Keratinocyte (primary cell): ENCODE measurements at places on chromosomes 7 and 10.

DNA sequence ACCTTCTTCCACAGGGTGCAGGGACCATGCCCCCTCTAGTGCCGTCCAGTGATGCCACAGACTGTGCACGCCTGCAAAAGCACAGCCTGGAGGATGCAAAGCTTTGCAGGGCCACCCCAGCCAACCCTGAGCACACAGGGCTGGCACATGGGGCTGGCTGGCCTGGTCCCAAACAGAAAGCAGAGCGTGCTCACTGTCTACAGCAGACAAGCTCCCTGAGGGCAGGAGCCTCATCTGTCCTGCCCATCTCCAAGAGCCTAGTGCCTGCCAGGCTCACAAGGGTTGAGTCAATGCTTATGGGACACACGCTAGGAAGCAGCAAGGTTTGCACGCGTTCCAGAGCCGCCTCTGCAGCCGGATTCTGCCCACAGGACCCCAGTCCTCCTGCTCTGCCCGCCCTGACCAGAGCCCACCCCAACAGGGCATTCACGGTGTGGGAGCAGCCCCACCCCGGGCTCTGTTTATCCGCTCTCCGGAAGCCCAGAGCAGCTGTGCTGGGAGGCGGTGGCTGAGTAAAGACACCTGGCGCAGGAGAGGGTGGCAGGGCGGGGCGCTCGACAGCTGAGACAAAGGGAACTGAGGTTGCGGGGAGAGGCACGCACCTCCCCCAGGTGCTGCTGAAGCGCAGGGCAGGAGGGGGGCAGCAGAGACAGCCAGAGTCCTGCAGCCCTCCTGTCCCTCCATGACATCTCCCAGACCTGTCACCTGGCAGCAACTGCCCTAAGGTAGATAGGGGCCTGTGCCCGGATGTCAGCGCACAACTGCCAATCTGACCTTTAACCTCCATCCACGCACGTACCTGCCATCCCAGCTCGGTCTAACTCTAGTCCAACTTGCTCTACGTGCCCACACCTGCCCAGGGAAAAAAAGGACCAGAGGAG, 4.3 kb downstream of the KCNH2 start:
- no peak for DNase-seq

GRCh38 chr10:29369419-29369818, 80.5 kb downstream of the LYZL1 start:
- no peak for DNase-seq

DNA sequence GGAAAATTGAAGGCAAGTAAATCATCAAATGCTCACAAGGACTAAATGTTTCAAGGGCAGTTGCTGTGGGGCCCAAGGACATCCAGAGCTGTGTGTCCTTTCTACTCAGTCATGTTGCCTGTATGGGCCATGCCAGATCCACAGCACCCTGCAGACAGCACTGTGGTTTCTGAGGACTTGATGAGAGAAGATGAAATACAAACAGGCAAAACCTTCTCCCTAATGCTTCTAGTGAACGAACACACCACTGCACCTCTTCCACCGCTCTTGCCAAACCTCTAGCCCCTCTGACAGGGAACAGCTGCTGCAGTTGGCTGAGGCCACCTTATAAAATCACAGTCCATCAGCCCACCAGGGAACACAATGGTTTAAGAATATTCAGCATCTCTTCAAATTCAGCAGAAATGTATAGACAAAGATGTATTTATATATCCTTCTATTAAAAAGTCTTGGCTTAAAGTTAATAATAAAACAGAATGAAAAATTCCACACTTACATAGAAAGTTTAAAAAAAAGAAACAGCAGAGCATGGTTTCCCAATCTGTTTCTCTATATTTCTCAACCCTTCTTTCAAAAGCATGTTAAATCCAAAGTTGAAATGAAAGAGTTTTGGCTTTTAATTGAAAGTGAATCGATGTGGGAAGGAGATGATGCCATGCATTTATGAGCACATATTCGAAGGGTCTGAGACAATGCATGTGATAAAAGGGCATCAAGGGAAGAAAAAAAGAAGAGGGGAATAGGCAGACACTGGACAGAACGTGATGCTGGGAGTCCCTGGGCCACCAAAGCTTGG, 14.0 kb downstream of the CYP3A7 start:
- no peak for DNase-seq

GRCh38 chr10:71223347-71224058, 11.1 kb downstream of the UNC5B start:
- no peak for DNase-seq

- no peak for DNase-seq
These were observed 6.9 kb downstream of the FAM241B start for GRCh38 chr10:69636626-69637605.

GRCh38 chr7:48244864-48245271, 73.6 kb downstream of the ABCA13 start:
- DNase-seq = no peak

DNA sequence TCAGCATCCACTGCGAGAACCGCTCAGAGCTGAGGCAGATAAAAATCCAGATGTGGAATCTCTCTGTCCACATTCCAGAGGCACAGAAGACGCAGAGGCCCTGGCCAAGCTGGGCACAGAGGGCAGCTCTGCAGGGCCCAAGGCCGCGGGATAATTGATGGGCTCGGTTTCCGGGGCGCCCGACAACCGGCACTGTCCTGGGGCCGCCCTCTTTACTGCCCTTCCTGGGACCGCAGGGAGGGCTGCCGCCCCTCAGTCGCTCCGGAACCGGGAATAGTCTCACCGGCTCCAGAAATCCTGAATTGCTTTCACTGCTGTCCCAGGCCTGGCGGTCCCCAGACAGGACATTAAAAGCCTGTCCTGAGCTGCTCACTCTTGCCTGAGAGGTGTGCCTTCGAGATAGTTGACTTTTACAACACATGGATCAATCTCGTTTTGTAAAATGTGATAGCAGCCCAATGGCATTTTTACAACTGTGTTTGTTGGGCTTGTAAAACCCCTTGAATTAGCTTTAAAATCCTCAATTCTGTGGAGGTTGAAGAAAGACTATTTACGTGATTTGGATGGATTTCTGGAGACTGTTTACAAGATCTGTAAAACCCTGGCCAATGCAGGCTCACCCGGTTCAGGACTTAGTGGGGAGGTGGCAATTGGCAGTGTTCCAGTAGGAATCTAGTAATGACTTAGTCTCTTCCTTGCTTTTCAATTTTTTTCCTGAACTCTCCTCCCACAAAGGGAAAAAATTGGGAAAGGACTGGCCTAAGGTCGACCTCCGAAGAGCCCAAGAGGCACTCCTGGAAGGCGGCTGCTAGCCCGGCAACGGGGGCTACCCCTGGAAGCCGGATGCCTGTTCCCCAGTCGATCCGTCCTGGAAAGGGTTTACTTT, 1.4 kb upstream of the HOXA6 start:
- DNase-seq = no peak

DNA sequence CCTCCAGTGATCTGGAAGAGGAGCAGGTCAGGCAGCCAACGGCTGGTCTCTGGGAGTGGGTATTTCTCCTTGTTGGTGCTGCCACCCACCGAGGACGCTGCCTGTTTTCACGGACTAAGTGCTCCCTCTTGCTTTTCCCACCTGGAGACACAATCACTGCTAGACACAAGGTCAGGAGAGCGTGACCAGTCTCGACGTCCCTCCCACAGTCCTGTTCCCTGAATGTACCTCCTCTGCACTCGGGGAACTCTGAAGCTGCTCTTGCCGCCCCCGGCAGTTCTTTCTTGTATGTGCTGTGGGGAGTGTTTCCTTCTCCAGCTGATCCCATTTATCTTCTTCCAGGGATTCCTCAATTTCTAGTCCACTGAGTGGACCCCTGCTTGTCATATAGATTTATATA, 89.4 kb downstream of the CYTH3 start:
- DNase-seq = no peak

DNA sequence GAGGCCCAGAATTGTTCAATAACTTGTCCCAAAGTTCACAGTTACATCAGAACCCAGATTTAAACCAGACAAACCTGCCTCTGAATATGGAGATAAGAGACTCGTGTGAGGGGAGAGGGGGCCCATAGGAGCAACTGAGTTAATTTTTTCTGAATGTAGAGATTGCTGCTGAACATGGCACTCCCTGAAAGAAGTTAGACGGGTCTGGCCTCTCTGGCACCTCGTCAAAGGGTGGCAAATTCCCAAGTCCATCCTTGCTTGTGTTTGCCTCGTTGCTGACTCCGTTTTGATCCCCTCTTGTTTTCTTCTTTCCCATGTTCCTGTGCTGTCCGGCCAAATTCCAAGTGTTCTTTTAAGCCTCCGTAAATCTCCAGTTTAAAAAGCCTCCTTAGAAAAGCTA, 35.2 kb upstream of the YAE1 start:
- no peak for DNase-seq

GRCh38 chr7:73850781-73851207, 8.5 kb upstream of the METTL27 start:
- DNase-seq = peak; percentile 78

GRCh38 chr10:102147561-102147960, 4.6 kb upstream of the NOLC1 start:
- DNase-seq = no peak

DNA sequence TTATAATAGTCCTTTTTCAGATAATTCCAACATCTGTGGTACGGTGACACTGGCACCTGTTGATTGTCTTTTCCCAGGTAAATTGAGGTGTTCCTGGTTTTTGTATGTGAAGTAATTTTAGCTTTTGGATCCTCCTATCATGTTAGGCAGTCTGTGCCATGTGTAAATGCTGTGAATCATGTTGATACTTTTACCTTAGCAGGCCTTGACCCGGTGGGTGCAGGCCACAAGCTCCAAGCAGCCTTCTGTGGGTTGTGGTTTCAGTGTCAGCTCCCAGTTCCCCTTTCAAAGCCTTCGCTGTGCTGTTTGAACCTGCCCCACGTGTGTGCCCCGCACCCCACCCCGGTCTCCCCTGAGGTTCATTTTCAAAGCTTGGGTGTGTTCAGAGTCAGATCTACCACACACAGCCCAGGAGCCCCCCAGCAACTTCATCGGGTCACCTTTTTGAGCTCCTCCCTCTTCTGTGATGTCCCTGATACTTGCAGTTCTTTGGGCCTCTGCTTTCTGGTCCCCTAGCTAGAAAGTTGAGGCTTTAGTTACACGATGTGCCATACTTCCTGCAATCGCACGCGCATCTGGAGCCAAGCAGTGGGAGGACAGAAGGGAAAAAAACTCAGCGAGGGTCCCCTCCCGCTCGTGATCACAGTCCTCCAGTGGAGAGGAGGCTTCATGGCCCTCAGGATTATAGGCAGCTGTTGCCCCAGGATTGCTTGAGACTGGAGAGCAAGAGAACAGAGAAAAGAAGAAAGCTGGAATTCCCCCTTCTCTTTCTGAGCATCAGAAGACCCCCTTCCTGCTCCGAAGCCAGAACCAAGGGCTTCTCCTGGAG, 8.7 kb upstream of the BHLHA15 start:
- no peak for DNase-seq

- DNase-seq = no peak
These were observed 16.1 kb downstream of the PAPOLB start for GRCh38 chr7:4845740-4846142.

- no peak for DNase-seq
These were observed 17.9 kb downstream of the NMT2 start for GRCh38 chr10:15150563-15150962.

DNA sequence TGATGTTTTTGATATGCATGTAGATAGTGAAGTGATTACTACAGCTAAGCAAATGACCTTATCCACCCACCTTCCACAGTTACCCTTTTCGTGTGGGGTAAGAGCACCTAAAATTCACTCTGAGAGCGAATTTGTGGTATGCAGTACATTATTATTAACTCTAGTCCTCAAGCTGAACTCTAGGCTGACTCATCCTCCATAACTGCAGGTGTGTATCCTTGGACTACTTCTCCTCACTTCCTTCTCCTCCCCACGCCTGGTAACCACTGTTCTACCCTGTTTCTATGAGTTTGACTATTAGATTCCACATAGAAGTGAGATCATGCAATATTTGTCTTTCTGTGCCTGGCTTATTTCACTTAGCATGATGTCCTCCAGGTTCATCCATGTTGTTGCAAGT, 484.6 kb downstream of the GATA3 start:
- DNase-seq = no peak

- DNase-seq = no peak
These were observed 5.1 kb upstream of the CSGALNACT2 start for GRCh38 chr10:43132867-43133787.

- DNase-seq = no peak
These were observed 49.9 kb upstream of the UCN3 start for GRCh38 chr10:5314840-5315239.
